ENCODE measurements at places on chromosomes 12 and 14.

- DNase-seq = no peak
These were observed 58.3 kb downstream of the NINJ2 start for GRCh38 chr12:604956-605355.

DNA sequence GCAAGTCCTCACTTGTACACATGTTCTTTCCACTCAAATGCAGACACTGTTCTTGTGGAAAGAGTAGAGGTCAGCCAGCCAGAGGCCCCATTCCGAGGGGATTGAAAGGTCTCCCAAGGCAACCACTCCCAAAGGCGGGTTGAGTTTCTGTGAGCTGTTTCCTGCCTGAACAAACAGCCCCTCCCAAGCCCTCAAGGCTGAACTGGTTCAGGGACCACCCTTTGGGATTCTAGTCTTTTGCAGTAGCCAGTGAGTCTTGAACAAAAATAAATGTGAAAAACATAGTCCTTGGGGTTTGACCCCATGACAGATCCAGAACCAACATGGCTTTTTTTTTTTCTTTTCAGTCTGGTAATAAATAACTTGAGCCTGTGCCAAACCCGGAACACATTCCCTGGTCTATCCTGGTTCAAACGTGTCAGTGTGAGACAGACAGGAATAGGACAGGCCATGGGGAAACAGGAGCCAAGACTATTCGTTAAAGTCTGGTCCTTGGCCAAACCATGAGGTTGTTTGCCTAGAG, 17.6 kb upstream of the STK38L start:
- no peak for DNase-seq

- no peak for DNase-seq
These were observed 9.0 kb downstream of the HPD start for GRCh38 chr12:121849665-121850064.

- DNase-seq = no peak
These were observed 32.8 kb upstream of the TBX5 start for GRCh38 chr12:114438635-114439256.

DNA sequence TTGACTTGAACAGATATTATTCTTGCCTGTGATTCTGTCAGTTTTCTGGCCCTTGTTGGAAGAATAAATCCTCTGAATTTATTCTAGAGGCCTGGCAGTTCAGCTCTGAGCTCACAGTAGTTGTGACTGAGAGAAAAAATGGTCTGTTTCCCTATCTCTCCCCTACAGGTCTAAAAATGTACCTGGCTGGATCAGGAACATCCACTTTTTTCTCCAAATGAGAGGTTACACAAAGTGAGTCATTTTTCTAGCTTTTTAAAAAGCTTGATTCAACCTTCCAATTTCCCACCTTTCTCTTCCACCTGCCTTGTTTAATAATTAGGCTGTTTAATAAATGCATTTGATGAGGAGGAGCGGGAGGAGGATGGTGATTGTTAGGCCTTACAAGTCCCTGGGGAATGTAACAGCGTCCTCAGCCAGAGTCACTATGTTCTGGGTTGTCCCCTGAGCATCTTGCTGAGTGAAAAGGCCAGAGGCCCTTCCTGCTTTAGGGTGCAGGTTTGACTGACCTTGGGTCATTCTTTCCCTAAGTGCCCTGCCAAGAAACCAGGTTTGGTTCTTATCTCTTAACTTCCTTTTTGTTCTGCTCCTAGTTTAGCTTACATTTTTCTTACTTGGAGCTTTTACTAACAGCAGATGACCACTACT, 91.7 kb upstream of the FUT8 start:
- no peak for DNase-seq

- DNase-seq = no peak
These were observed 59.5 kb upstream of the IGF1 start for GRCh38 chr12:102539651-102540553.

DNA sequence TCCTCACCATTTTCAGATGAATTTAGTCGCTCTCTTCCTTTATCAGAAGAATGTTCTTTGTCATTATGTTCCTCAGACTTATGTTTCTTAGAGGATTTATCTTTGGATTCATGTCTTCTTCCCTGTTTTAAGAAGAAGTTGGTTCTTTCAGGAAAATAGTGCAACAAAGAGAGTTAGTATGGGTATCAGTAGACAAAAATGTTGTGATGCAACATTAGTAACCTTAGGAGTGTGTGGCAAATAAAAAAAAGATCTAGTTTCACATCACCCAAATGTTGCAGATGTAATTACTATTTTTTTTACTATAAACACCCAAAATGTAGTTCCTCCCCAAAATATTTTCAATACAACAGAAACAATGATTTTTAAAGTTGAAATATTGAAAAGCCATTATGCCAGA, 7.8 kb downstream of the RSRC2 start:
- DNase-seq = no peak

- no peak for DNase-seq
These were observed 28.1 kb upstream of the CFL2 start for GRCh38 chr14:34742270-34743115.

Measured in CD4-positive, alpha-beta T cell treated with Interleukin-6 at 100 ng/mL for 8 hours (primary cell).